ENCODE measurements at places on chromosomes 2 and 18. TPM values are rescaled to one million over a fixed set of nuclear protein-coding genes. Genes with fewer than 3 reads are reported as not detected.

The VWC2L gene
- total RNA-seq, result 4.1 TPM

The TMEFF2 gene
- 37.5 TPM for total RNA-seq

The KCNE4 gene
- total RNA-seq, result 2.4 TPM

The CNGA3 gene
- total RNA-seq, result 1.2 TPM

The CETN1 gene
- total RNA-seq, result not detected

The CCDC121 gene
- total RNA-seq, result 3.7 TPM

The BOLL gene
- not detected for total RNA-seq

Data from frontal cortex (tissue), 4 donors.